Left renal pelvis (tissue), 4 donors: ENCODE measurements at places on chromosomes 11 and 22. TPM values are rescaled to one million over a fixed set of nuclear protein-coding genes. Genes with fewer than 3 reads are reported as not detected.
A peak's percentile ranks its signal among the peaks of the same experiment; 100 is the strongest.

GRCh38 chr11:2898366-2899079 is 12.9 kb upstream of the CDKN1C start:
- DNase-seq = no peak

DNA sequence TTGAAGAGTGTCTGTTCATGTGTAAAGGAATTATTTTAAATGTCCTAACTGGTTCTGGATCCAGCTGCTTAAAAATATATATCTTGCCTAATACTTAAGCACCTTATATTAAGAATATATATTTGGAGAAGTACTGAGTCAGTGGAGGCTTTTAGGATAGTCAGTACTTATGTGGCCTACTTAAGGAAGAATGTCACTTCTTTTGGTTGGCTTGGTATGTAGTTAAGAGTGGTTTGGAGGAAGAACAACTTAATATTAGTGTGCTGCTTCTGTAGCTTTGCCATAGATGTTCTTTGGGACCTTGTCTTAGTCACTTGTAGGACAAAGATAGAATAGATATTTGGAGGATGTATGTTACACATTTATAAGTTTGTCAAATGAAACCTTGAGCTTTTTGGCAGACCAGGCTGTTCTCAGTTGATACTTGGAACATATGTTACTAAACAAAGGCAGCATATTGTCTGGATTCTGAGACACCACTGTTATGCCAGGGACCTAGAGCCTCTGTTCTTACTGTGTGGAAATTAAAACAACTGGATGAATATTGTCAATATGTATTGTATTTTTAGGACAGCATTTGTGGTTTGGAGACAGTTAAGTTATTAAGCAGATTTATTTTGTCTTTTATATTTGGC is 4.9 kb downstream of the HIPK3 start:
- no peak for DNase-seq

KCNQ1 gene
- polyA plus RNA-seq = 9.5 TPM

DNA sequence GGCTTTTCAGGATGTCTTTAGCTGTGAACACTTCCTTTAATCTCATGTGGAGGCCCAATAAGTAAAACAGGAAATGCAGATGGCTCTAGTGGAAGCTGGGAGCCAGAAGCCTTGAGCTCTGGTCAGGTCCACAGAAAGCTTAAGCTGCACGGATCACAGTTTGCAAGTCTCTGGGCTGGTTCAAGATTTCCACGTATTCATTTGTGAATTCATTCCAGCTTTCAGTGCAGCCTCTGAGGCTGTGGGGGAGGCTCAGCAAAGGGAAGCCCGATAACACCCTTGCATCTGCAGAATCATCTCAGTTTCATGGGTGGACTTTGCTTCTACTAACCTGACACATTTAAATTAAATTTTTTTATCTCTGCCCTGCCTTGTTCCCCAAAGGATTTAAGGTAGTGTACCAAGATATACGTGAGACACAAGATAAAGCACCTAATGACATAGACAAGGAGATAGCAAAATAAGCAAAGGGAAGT is 65.6 kb downstream of the ISX start:
- no peak for DNase-seq

- peak; percentile 53 for DNase-seq
Observed at GRCh38 chr11:132064987-132065620, 694.7 kb downstream of the NTM start.

DNA sequence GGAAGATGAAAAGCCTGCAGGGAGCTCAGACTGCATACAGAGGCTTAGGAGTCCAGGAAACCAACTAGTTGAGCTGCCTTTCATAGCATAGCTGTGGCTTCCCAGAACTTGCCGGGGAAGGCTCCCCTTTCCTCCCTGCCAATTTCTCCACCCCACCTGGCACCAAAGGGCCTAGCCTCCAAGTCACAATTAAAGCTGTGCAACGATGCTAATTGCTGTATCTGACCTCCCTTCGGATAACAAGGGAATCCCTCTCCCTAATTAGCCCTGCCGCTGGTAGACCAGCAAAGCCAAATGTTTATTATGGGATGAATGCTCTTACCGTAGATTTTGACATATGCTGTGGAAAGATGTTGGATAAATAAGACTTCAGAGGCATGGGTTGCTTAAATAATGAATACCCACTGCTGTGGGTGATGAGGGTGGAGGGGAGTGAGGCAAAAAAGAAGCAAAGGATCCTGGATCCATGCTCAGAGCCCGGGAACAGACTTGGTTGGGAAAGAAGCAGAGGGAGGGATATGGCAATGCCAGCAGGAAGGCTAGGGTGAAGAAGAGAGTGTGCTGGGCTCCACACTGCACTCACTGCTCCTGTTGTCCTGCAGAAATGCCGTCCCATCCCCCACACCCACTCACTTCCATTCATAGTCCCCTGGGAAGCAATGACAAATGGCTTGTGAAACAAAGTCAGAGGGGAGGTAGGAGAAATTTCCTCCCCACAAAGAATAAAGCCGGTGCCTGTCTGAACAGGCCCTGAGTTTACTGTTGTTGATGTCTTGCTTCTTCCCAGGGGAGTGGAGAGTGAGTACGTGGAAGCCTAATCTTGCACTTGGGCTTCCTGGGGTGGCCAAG is 608.1 kb upstream of the CADM1 start:
- DNase-seq = no peak

GRCh38 chr11:15801616-15802015 is 554.7 kb downstream of the SOX6 start:
- no peak for DNase-seq

DNA sequence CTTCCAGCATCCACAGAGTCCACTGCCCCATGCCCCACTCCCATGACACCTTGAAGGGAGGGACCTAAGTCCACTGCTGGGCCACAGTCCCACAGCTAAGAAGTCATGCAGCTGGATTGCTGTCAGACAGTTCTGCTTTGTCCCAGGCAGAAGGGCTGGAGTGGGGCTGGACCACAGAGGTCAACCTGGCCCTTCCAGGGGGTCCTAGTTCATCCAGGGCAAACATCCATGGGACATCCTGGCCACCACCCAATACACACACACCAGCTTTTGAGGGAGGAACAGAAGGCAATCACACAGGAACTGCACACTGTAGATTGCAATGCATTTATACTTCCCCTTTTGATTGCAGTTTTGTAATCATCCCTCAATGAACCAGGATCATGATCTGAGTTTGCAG is 11.3 kb upstream of the APOL4 start:
- DNase-seq = no peak

GRCh38 chr11:10209326-10209725 is 84.7 kb downstream of the SBF2 start:
- no peak for DNase-seq

- DNase-seq = no peak
Observed at GRCh38 chr11:11149671-11150459, 203.2 kb downstream of the CSNK2A3 start.

DNA sequence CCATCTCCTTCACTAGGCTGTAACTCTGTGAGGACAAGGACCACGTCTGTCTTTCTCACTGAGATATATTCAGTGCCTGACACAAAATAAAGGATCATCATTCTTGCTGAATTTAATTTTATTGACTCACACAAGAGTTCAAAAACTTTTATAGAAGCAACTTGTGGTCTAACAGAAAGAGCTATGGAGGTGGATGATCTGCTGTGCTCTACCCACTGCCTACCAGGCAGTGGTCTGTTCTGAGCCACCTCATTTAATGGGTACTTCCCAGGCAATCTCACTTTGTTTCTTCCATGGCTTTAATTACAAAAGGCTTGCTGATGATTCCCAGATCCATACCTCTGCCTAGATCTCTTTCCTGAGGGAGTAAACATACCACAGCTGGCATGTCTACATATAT is 4.7 kb downstream of the BTBD18 start:
- no peak for DNase-seq

- DNase-seq = no peak
Observed at GRCh38 chr11:124915541-124916369, 3.3 kb upstream of the HEPN1 start.

DNA sequence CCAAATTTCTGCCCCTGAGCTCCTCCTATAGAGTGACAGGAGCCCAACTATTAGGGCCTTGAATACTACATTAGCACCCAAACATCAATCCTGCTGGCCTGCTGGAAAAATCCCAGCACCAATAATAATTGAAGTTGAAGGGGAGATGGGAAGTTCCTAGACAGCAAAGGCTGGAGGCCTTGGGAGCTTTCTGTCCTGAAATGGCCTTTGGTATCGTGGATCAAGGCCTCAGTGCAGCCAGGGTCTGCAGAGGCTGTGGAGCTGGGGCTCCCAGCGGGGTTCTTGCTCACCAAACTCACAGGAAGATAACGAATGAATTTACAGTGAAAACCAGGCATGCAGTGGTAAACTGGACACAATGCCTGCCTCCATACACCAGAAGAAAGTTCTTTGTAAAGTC is 9.2 kb upstream of the MICALL1 start:
- no peak for DNase-seq

CTSW gene
- polyA plus RNA-seq = 0.97 TPM

LRRC74B gene
- 0.10 TPM for polyA plus RNA-seq

DNA sequence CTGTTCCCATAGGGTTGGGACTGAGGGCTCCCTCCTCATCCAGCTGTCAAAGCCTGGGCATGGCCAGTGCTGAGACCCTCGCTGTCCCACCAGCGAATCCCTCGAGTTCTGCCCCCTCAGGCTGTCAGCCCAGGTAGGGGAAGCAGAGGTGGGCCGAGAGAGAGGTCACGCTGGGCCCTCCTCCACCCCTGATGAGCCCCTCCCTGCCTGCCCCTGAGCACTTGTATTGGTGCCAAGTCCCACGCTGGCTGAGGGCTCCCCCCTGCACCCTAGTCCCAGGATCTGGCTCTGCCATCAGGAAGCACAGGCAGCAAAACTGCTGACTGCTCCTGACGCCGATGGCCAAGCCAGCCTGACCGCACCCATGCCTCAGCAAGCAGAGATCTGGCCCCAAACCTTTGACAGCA is 3.3 kb downstream of the PRR33 start:
- no peak for DNase-seq

CDC42BPG gene
- 10.0 TPM for polyA plus RNA-seq

POU2AF3 gene
- 10.5 TPM for polyA plus RNA-seq

SHISA8 gene
- polyA plus RNA-seq = 1.7 TPM

- no peak for DNase-seq
Observed at GRCh38 chr11:111554532-111554931, 14.0 kb downstream of the LAYN start.
